ENCODE measurements at places on chromosomes 5 and 9. TPM values are rescaled to one million over a fixed set of nuclear protein-coding genes. Genes with fewer than 3 reads are reported as not detected.

The TMEM167A gene
- 84.6 TPM for total RNA-seq

The UQCRQ gene
- 523 TPM for total RNA-seq

The PCDHA7 gene
- 0.13 TPM for total RNA-seq

The SOHLH1 gene
- total RNA-seq: not detected

The SLC36A2 gene
- not detected for total RNA-seq

The ADAMTS2 gene
- 0.22 TPM for total RNA-seq

The PCDHB8 gene
- total RNA-seq: 0.32 TPM

The LURAP1L gene
- total RNA-seq: 18.6 TPM

The ACOT12 gene
- not detected for total RNA-seq

The IFNA7 gene
- not detected for total RNA-seq

The SHB gene
- 53.8 TPM for total RNA-seq

The PCDHA9 gene
- total RNA-seq: not detected

The COL5A1 gene
- total RNA-seq: 65.4 TPM

The CDC20B gene
- total RNA-seq: 0.07 TPM

The F2R gene
- 52.0 TPM for total RNA-seq

The SEC16A gene
- 65.6 TPM for total RNA-seq

The PCDHGA4 gene
- total RNA-seq: 0.16 TPM

The IRGM gene
- total RNA-seq: 0.08 TPM

The GFI1B gene
- not detected for total RNA-seq

Data from A549 treated with CORT108297 at 1 μM for 4 hours (cell line).